Activated CD8-positive, alpha-beta memory T cell treated with anti-CD3 and anti-CD28 coated beads for 1 hour (primary cell): ENCODE measurements at places on chromosomes 11 and 22.

GRCh38 chr22:36865346-36865745 lies 4.5 kb downstream of the NCF4 start:
- DNase-seq = no peak

GRCh38 chr11:29119116-29119515 lies 897.7 kb downstream of the KCNA4 start:
- no peak for DNase-seq

GRCh38 chr11:86688398-86689179 lies 16.2 kb upstream of the ME3 start:
- DNase-seq = no peak

DNA sequence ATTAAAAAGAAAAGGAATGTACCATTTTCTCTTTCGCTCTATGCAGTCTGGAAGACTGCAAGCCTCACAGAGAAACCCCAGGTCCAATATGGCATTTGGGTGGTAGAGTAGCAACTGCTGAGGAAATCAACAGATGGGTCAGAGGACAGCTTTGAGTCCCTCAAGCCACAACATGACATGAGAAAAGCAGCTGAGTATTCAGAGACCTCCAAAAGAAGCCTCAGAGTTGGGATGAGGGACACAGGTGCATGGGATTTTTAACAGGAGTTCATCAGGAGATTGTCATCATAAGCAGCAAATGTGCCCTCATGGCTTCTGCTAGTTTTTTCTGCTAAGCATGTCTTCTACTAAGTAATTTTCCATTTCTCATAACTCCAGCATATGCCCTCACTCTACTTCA lies 111.6 kb downstream of the BLID start:
- DNase-seq = no peak

GRCh38 chr11:70399681-70400112 lies 1.4 kb downstream of the CTTN start:
- DNase-seq = no peak

GRCh38 chr11:8330404-8330803 lies 66.7 kb upstream of the LMO1 start:
- no peak for DNase-seq

DNA sequence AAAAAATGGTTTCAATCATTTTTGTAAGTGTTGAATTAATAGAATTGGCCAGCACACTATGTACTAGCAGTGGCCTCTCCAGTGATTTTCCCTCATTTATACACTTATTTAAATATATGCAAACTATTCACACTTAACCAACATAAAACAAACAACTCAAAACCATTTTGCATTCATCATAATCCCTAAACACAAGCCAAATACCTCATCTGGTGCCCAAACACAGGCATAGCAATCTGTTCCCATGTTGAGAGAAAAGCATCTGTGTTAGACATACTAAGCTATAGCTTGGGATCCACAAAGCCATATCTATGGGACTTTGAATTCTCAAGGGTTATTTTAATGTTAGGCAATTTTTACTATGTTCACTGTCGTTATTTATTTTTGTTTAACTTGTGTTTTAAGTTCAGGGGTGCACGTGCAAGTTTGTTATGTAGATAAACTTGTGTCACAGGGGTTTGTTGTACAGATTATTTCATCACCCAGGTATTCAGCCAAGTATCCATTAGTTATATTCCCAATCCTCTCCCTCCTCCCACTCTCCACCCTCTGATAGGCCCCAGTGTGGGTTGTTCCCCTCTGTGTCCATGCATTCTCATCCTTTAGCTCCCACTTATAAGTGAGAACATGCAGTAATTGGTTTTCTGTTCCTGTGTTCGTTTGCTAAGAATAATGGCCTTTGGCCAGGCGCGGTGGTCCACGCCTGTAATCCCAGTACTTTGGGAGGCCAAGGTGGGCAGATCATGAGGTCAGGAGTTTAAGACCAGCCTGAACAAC lies 31.0 kb upstream of the RCN1 start:
- no peak for DNase-seq

- no peak for DNase-seq
These were observed 34.2 kb downstream of the ABTB2 start for GRCh38 chr11:34323601-34324000.

DNA sequence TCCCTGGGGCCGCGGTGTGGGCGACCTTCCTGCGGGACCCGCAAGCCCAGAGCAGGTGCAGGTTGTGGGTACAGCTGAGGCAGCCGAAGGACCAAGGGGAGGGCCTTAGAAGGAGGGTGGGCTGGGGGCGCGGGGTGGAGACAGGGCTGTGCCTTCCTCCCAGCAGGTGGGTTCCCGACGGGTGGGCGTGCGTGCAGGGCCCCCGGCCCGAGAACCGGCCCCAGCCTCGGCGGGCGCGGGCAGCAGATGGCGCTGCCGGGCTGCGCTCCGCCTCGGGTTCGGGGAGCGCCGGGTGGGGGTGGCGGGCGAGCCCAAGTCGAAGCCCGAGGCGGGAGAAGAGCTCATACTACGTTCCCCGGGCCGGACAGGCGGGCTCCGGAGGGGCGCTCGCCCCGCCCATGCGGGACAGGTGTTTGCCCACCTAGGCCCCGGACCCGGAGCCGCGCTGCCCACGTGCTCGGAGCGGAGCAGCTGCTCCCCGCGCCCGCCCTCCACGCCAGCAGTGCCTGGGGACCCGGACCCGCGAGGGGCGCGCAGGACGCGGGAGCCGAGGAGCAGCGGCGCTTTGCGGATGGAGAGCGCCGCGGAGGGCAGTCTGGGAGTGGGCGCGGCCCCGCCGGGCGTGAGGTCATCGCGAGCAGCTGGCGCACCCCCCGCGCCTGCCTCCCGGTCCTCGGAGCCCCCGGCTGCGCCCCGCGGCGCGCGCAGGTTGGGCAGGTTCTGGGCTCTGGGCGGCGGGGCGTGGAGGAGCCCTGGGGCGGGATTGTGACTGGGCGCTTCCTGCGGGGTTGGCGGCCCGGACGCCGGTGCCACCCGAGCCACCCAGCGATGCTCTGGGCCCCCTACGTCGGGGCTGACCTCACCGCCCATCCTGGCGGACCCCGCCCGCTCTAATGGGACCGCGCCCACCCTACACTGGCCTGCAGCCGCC lies 25.3 kb downstream of the DUSP8 start:
- peak; percentile 29 for DNase-seq

DNA sequence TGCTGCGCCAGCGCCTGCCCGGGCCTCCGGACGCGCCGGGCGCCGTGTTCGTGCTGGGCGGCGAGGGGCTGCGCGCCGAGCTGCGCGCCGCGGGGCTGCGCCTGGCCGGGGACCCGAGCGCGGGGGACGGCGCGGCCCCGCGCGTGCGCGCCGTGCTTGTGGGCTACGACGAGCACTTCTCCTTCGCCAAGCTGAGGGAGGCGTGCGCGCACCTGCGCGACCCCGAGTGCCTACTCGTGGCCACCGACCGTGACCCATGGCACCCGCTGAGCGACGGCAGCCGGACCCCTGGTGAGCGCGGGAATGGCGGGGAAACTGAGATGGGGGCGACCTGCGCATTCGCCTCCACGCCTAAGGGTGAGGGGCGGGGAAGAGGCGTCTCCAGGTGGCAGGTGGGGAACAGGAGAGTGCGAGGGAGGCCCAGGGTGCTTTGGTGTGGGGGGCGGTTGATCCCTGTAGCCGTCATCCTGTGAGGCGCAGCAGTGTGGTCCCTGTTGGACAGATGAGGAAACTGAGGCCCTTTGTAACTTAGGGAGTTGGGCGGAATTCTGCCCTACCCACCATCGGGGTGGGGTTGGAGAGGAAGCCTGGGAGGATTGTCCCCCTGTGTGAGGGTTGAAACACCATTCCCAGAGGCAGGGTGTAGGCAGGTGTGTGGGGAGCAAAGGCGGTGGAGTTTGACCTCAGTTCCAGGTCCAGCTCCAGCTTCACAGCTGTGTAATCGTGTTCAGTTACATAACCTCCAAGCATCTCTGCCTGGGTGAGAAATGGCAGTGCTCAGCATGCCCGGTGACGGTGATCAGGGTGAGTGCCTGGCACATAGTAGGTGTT lies 758 bp downstream of the PDXP start:
- no peak for DNase-seq

DNA sequence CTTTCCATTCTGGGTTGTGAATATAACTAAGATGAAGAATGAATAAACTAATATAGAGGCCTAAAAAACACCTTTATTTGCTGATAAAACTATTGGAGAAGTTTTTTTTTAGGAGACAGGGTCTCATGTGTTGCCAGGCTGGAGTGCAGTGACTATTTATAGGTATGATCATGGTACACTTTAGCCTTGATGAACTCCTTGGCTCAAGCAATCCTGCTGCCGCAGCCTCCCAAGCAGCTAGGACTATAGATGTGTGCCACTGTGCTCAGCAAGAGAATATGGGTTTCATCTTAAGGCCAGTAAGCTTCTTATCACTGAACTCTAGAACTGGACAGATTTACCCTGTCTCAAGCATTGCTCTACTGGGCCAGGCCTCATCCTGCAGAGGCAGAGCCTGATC lies 26.6 kb downstream of the CCDC90B start:
- DNase-seq = no peak

- no peak for DNase-seq
These were observed 908.5 kb downstream of the BRD1 start for GRCh38 chr22:48919187-48919590.

DNA sequence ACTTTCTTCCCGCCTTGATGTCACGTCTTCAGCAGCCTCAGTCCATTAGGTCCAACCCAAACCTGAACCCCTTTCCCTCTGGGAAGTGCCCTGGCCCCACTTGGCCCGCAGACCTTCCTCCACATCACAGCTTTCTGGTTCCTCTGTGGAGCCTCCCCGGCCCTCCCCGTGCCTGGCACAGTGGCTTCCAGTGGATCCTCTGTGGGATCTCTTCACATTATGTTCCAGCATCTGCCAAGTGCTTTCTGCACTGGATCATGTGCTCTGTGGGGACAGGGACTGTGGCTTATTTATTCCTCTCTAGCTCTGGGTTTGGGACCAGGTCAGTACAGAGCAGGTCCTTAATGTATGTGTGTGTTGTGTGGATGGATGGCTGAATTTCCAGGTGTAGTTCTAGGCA lies 30.9 kb downstream of the POLR3H start:
- no peak for DNase-seq

GRCh38 chr11:67311051-67311555 lies 7.8 kb downstream of the SSH3 start:
- DNase-seq = no peak

DNA sequence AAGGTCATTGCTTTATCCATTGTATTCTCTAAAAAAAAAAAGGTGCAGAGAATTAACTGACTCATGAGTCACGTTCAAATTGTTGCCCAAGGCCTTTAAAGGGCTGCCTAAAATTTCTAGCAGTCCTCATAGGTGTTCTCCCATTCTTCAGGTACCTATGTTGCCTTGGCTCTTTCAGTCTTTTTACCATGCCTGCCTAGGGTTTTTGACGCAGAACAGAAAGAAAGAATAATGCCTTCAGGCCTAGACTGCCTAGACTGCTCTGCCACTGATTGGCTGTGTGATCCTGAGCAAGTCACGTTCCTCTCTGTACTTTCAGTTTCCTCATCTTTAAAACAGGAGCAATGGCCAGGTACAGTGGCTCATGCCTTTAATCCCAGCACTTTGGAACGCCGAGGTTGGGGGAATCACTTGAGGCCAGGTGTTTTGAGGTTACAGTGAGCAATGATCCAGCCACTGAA lies 21.5 kb downstream of the CTSC start:
- no peak for DNase-seq

GRCh38 chr11:48088682-48089050 lies 108.3 kb downstream of the PTPRJ start:
- DNase-seq = no peak

DNA sequence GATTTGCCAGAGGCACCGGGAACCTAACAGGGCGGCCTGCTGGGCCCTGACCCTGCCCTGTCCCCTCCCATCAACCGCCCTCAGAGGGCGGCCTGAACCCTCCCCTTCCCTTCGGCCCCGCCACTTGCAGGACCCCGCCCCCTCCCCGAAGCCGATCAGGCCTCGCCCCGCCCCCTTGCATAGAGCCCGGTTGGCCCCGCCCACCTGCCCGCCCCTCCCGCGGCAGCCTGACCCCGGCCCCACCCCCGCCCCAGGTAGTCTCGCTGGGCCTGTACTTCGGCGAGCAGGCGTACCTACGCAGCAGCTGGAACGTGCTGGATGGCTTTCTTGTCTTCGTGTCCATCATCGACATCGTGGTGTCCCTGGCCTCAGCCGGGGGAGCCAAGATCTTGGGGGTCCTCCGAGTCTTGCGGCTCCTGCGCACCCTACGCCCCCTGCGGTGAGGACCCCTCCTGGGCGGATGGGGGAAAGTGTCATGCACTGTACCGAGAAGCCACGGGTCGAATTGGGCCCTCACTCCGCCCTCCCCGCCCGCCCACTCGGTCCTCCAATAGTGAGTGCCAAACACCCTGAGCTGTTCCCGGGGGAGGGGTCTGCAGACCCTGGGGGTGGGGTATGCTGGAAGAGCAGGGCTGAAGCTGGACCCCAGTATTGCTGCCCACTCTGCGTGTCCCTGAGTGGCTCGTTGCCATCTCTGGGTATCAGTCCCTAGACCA lies 94.1 kb downstream of the CACNA1I start:
- no peak for DNase-seq

DNA sequence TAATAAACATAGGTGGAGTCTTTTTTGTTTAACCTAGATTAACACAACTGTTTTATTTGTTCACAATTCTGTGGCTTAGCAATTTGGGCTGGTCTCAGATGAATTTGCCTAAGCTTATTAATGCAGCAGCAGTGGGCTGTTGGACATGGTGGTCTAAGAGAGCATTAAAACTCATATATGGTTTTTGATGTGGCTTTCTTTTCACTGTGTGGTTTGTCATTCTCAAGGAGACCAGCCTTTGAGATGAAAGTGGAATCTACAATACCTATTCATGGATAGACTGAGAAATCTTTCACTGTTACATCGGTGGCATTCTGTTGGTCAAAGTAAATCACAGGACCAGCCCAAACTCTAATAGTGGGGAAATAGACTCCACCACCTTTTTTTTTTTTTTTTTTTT lies 39.6 kb downstream of the CUL5 start:
- no peak for DNase-seq

- no peak for DNase-seq
These were observed 27.5 kb downstream of the AMOTL1 start for GRCh38 chr11:94795476-94796189.

- DNase-seq = no peak
These were observed 385.3 kb downstream of the DYNC2H1 start for GRCh38 chr11:103494491-103494890.

- DNase-seq = no peak
These were observed 83.6 kb downstream of the ZNF280B start for GRCh38 chr22:22424956-22425355.

GRCh38 chr11:121367844-121368225 lies 75.3 kb downstream of the SC5D start:
- no peak for DNase-seq

GRCh38 chr11:10373340-10373739 lies 68.5 kb downstream of the ADM start:
- no peak for DNase-seq

GRCh38 chr22:39662686-39663052 lies 92.1 kb downstream of the CACNA1I start:
- DNase-seq = no peak
